Bronchial epithelial cell (primary cell): ENCODE measurements at places on chromosomes 7 and 10.

GRCh38 chr10:122468926-122469781 is 7.8 kb downstream of the HTRA1 start:
- DNase-seq = peak; percentile 98

- DNase-seq = peak; percentile 69
These were observed 45.7 kb downstream of the LYZL2 start for GRCh38 chr10:30583778-30584415.

DNA sequence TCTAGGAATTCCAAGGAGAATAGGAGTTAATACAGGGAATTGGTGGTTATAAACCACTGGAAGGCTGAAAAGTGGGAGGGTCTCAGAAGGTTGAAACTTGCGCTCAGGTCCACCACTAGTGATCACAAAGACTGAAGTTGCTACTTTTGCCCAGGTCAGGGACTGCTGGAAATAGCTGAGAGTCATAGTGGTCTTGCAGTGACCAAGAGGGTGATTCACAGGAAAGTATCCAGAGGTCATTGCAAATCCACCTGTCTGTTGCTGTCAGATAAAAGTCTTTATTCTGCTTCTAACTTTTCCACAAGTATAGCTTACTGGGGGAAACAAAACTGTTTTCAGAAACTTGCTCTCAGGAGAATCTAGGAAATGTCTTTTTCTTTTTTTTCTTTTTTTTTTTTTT is 211.5 kb upstream of the PRSS1 start:
- DNase-seq = no peak

DNA sequence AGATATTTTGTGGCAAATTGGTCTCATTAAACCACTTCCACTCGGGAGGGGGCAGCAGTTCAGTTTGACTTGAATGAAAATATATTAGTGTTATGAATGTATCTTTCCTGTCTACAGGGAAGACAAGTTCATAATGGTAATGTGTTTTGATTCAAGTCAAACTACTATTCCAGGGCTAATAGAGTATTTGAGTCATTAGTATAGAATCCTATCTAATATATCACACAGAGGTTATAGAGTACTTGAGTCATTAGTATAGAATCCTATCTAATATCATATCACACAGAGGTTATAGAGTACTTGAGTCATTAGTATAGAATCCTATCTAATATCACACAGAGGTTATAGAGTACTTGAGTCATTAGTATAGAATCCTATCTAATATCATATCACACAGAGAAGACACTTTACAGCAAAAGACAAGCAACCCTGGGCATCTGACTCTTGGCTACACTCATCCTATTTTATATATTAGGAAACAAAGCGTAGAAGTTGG is 199.7 kb upstream of the MAGI2 start:
- peak; percentile 58 for DNase-seq

DNA sequence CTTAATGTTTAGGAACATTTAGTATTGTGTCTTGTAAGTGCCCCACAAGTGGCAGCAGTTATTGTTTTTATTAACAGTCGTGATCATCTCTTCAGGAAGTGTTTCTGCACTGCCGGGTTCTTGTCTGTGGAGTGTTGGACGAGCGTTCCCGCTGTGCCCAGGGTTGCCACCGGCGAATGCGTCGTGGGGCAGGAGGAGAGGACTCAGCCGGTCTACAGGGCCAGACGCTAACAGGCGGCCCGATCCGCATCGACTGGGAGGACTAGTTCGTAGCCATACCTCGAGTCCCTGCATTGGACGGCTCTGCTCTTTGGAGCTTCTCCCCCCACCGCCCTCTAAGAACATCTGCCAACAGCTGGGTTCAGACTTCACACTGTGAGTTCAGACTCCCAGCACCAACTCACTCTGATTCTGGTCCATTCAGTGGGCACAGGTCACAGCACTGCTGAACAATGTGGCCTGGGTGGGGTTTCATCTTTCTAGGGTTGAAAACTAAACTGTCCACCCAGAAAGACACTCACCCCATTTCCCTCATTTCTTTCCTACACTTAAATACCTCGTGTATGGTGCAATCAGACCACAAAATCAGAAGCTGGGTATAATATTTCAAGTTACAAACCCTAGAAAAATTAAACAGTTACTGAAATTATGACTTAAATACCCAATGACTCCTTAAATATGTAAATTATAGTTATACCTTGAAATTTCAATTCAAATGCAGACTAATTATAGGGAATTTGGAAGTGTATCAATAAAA is 22.2 kb downstream of the PLA2G12B start:
- DNase-seq = no peak

DNA sequence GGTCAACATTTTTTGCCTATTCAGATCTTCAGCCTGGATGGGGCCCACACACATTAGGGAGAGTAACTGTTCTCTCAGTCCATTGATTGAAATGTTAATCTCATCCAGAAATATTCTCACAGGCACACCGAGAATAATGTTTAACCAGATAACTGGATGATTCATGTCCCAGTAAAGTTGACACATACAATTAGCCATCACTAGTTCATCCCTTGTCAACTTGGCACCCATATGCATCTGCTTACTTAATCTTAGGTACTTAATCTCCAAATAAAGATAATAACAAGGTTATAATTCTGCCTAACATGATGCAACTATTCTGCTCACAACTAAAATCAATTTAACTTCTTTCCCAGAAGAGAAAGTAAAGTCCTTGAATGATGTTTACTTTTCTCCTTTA is 502.6 kb downstream of the ADRA2A start:
- no peak for DNase-seq

GRCh38 chr10:119620241-119621077 is 23.7 kb upstream of the TIAL1 start:
- DNase-seq = peak; percentile 60

- DNase-seq = no peak
These were observed 1.6 kb downstream of the EMX2 start for GRCh38 chr10:117544004-117544701.

- no peak for DNase-seq
These were observed 93.7 kb downstream of the MDFIC start for GRCh38 chr7:115015619-115016018.

GRCh38 chr10:62336404-62336803 is 37.8 kb upstream of the ZNF365 start:
- peak; percentile 73 for DNase-seq
